ENCODE measurements at places on chromosomes 1 and 21. TPM values are rescaled to one million over a fixed set of nuclear protein-coding genes. Genes with fewer than 3 reads are reported as not detected.
A peak's percentile ranks its signal among the peaks of the same experiment; 100 is the strongest.

- no peak overlapping the region for H3K27ac ChIP-seq
- H3K4me3 ChIP-seq: no peak overlapping the region
- no peaks in the 10 kb centered on the region for H3K27me3 ChIP-seq
- no peaks in the 10 kb centered on the region for H3K4me1 ChIP-seq
- DNase-seq: no peak
Measured at GRCh38 chr21:20661246-20661645, 337.0 kb upstream of the NCAM2 start.

- H3K4me1 ChIP-seq: no peaks in the 10 kb centered on the region
- no peaks in the 10 kb centered on the region for H3K27me3 ChIP-seq
- no peak overlapping the region for H3K27ac ChIP-seq
- no peak overlapping the region for H3K4me3 ChIP-seq
- DNase-seq: no peak
- no peaks in the 10 kb centered on the region for H3K36me3 ChIP-seq
Measured at GRCh38 chr1:7646981-7647901, 123.9 kb upstream of the VAMP3 start.

- H3K27ac ChIP-seq: no peak overlapping the region
- H3K4me1 ChIP-seq: no peaks in the 10 kb centered on the region
- H3K4me3 ChIP-seq: no peak overlapping the region
- H3K27me3 ChIP-seq: no peaks in the 10 kb centered on the region
Measured at GRCh38 chr1:202692959-202693555, 17.2 kb downstream of the SYT2 start.

The ZNF695 gene
- not detected for total RNA-seq

The HRNR gene
- total RNA-seq: not detected

DNA sequence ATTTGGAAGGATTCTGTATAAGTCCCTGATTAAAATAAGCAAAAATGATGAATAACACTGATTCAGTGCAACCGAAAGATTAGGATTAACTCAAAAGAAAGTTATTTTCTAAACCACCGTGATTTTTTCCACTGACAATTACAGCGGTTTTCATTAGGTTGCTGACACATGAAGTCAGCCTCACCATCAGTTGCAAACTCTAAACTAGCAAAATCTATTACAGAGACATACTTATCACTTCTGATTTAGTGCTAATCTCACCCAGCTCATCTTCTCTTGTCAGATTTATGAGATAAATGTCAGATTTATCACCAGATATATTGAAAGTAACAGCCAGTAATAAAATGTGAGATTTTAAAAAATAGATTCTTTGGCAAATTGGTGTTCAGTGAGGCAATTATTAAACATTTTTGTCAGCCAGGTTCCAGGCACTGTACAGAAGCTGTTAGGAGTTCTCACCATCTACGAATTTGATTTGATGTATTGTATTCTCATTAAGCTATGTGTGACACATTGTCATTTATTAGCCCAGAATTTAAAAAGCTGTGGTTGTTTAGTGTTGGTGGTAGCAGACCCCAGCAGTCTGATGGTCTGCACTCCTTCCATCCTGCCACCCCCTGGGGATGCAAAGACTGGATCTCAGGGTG is 37.3 kb upstream of the LGALS8 start:
- no peaks in the 10 kb centered on the region for H3K4me1 ChIP-seq
- H3K27ac ChIP-seq: no peak overlapping the region
- H3K36me3 ChIP-seq: no peaks in the 10 kb centered on the region
- DNase-seq: no peak
- no peak overlapping the region for H3K4me3 ChIP-seq

DNA sequence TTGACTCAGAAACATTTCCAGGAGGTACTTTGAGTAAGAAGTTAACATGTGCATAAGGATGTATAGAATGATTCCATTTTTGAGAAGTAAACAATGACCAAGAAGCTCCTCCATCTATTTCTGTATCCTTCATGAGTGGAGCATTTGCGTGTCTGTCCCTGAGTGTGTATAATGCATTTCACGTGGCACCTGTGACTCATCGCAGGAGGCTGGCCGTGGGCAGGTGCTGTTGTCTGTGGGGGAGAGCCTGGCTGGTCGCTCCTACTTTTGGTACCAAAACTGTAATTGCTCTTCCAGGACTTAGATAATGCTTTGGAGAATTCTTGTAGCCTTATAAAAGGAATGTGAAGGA is 16.5 kb downstream of the SLC37A1 start:
- H3K4me1 ChIP-seq: peaks cover 6% of the 10 kb centered on the region
- peak; percentile 7 for DNase-seq
- no peaks in the 10 kb centered on the region for H3K36me3 ChIP-seq
- H3K27ac ChIP-seq: no peak overlapping the region
- H3K4me3 ChIP-seq: no peak overlapping the region

- H3K4me1 ChIP-seq: no peaks in the 10 kb centered on the region
- no peak overlapping the region for H3K27ac ChIP-seq
- no peak overlapping the region for H3K4me3 ChIP-seq
- no peaks in the 10 kb centered on the region for H3K27me3 ChIP-seq
- DNase-seq: no peak
Measured at GRCh38 chr1:97792655-97793054, 128.2 kb downstream of the DPYD start.

DNA sequence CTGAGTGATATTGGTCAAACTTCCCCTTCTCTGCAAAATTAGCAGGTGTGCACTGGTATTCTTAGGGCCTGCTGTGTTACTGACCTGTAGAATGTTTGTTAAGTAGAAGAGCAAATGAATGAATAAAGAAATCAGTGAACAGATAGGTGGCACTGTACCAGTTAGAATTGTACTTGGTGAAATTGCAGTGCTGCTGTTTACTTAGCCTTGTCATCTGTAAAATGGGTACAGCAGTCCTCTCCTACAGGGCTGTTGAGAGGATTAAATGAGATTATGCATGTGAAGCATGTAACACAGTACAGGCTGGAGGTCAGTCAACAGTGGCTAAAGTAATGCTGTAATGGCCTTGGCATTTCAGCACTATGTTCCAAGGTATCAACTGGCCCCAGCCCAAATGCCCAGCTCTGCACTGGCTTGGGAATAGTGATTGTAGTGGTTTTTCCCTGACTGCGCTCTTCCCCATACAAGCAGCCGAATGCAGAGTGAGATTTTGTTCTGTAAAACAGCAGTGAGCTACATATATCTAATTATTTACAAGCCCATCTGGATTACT is 10.5 kb downstream of the VANGL1 start:
- no peak for DNase-seq
- H3K27me3 ChIP-seq: no peaks in the 10 kb centered on the region
- H3K36me3 ChIP-seq: peaks cover 1% of the 10 kb centered on the region
- peaks cover 6% of the 10 kb centered on the region for H3K4me1 ChIP-seq

GRCh38 chr1:104953555-104953954 is 1203.9 kb downstream of the AMY1C start:
- H3K36me3 ChIP-seq: no peaks in the 10 kb centered on the region
- no peak for DNase-seq
- no peak overlapping the region for H3K4me3 ChIP-seq

- H3K4me1 ChIP-seq: peaks cover 24% of the 10 kb centered on the region
- H3K36me3 ChIP-seq: no peaks in the 10 kb centered on the region
- H3K27me3 ChIP-seq: no peaks in the 10 kb centered on the region
- DNase-seq: no peak
- no peak overlapping the region for H3K27ac ChIP-seq
- H3K4me3 ChIP-seq: no peak overlapping the region
Measured at GRCh38 chr1:183812128-183812527, 7.2 kb downstream of the RGL1 start.

DNA sequence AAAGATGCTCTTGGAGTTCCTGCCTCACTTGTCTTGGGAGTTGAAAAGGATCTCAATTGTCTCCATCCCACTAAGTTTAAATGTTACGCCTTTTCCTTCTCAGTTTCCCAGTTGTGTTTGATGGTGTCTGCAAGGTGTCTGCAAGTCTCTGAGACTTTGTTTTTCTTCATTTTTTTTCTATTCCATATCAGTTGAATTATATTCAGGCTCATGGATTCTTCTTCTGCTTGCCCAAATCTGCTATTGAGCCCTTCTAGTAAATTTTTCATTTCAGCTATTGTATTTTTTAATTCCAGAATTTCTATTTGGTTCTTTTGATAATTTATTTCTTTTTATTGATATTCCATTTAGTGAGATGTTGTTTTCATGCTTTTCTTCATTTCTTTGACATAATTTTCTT is 47.4 kb upstream of the TSHB start:
- H3K4me3 ChIP-seq: no peak overlapping the region
- H3K4me1 ChIP-seq: no peaks in the 10 kb centered on the region
- H3K36me3 ChIP-seq: no peaks in the 10 kb centered on the region
- no peaks in the 10 kb centered on the region for H3K27me3 ChIP-seq
- DNase-seq: no peak

The SH2D2A gene
- total RNA-seq: not detected

- H3K27me3 ChIP-seq: no peaks in the 10 kb centered on the region
- no peak for DNase-seq
- H3K4me1 ChIP-seq: no peaks in the 10 kb centered on the region
- no peak overlapping the region for H3K27ac ChIP-seq
Measured at GRCh38 chr1:225711236-225711937, 58.5 kb upstream of the ENAH start.

GRCh38 chr1:187759825-187760333 is 931.1 kb downstream of the PLA2G4A start:
- H3K27ac ChIP-seq: no peak overlapping the region
- DNase-seq: no peak
- no peaks in the 10 kb centered on the region for H3K4me1 ChIP-seq
- no peaks in the 10 kb centered on the region for H3K27me3 ChIP-seq
- no peak overlapping the region for H3K4me3 ChIP-seq
- H3K36me3 ChIP-seq: no peaks in the 10 kb centered on the region

GRCh38 chr1:56570924-56571372 is 8.4 kb downstream of the PLPP3 start:
- H3K4me1 ChIP-seq: no peaks in the 10 kb centered on the region
- H3K4me3 ChIP-seq: no peak overlapping the region
- no peak overlapping the region for H3K27ac ChIP-seq

DNA sequence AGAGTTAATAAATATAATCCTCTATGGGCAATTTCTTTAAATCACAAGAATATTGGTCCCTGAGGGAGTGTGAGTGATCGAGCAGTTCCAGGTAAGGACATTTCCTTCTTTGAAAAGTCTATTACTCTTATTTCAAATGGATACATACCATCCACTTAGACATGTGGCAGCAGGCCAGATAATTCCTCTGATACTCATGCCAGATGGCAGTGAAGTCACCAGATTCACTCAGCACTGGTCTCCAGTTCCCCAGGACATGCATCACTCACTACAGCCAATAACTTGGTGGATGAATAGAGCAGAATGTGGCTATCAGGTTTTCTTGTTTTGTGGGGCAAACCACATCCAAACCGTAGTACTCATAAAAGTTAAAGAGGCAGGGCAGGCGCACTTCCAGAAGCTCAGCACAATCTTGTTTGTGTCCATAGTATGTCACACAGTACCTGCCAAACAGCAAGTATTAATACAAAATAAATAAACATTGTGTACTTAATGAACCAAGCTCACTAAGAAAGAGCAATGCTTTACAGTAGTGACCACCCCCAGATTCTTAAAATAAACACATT is 74.2 kb upstream of the CD53 start:
- no peak for DNase-seq
- no peaks in the 10 kb centered on the region for H3K4me1 ChIP-seq
- H3K4me3 ChIP-seq: no peak overlapping the region
- H3K27me3 ChIP-seq: no peaks in the 10 kb centered on the region

- H3K4me1 ChIP-seq: no peaks in the 10 kb centered on the region
- no peak overlapping the region for H3K27ac ChIP-seq
- no peaks in the 10 kb centered on the region for H3K27me3 ChIP-seq
- H3K4me3 ChIP-seq: no peak overlapping the region
- no peaks in the 10 kb centered on the region for H3K36me3 ChIP-seq
Measured at GRCh38 chr1:195637539-195637938, 970.7 kb downstream of the KCNT2 start.

DNA sequence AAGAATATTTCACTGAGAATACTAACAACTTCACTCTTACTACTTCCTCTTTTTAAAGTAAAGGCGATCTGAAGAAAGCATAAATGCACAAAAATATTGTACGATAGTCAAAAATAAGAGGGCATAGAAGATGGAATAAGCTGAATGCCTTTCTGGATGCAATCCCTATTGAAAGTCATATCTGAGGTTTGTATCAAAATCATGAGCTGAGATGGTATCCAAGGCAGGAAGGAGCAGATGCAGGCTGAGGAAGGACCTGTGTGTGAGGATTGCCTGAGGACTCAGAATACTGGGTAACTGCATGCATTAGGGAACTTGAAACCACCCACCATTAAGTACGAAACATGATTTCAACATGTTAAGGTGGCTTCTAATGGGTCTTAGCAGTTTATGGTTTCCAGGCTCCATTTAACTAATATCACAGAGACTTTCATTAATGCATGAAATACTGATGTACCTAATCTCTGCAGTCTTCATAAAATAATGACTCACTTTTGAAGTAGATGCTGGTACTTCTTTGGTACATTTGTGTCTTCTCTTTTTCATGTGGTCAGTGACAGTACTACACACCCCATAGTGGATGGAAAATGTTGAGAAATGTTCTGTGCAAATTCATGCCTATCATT is 29.6 kb upstream of the RGS1 start:
- H3K4me3 ChIP-seq: no peak overlapping the region
- DNase-seq: no peak
- H3K4me1 ChIP-seq: no peaks in the 10 kb centered on the region
- H3K27me3 ChIP-seq: no peaks in the 10 kb centered on the region
- no peak overlapping the region for H3K27ac ChIP-seq
